AG04449 (cell line): ENCODE measurements at places on chromosomes 2 and 18.

- DNase-seq, result no peak
Measured at GRCh38 chr2:106012591-106013347, 181.3 kb downstream of the UXS1 start.

- no peak for DNase-seq
Measured at GRCh38 chr18:55863391-55863706, 275.4 kb upstream of the TCF4 start.

DNA sequence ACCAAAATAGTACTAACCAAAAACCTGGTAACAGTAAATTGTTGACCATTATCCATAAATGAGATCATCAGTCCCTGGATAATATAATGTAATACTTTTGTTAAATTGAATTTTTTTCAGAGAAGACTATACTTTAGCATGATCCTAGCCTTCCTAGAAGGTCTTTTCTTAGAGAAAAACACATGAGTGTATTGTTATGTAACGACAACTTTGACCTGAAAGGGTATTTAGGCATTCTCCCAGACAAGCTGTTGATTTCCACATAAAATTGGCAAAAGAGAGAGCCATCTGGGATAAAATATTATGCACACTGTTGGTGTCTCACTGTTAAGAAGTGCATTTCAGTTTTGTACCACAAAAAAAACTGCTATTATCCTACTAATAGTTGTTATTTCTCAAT is 120.0 kb upstream of the MAPRE2 start:
- DNase-seq, result no peak

DNA sequence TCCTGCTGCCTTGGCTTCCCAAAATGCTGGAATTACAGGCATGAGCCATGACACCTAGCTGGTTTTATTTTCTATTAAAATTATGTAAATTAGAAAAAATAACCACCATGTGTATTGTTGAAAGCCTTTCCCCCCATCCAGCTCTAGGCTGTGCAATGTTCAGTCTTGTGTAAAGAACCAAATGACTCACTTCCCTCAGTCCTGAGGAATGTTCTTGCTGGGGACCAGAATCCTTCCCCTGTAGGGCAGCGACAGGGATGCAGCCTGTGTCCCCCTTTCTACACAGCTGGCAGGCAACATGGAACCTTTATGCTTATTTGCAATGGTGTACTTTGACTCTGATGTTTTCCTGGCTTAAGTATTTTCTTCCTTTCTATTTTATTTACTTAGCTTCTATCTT is 29.4 kb downstream of the AOX1 start:
- no peak for DNase-seq

DNA sequence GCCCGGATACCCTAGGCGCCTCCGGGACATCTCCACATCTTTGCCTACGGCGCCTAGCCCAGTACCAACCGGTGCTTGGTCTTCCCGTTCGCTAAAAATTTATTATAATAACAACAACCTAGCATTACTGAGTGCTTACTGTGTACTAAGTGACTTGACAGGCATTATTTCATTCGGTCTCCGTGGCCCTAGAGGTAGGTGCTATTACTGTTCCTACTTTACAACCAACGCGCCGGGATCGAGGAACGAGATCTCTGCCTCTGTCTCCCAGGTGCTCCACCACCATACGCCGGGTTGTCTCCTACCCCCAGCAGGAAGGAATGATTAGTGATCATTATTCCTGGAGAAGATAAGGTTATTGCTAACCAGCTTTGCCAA is 657 bp upstream of the BIN1 start:
- DNase-seq, result no peak

GRCh38 chr18:12855916-12856315 is 28.1 kb downstream of the PTPN2 start:
- DNase-seq, result no peak

DNA sequence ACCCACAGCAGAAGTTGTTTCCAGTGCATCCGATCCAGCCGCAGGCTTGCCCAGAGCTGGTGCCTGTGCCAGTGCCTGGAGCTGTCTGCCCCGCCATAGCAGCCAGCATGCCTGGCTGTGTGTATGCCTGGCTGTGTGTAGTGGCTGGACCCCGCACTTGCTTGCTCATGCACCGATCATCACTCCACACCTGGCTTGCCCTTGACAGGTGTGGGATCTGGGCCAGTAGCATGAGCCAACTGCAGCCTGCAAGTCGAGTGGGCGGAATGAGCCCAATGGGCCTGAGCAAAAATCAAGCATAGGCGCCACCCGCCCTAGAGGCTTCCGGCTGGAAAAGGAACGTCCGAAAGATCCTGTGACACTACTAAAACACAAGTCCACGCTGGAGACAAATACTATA is 74.5 kb downstream of the EPB41L3 start:
- DNase-seq, result no peak

- no peak for DNase-seq
Measured at GRCh38 chr2:95262896-95263542, 11.2 kb upstream of the PROM2 start.

DNA sequence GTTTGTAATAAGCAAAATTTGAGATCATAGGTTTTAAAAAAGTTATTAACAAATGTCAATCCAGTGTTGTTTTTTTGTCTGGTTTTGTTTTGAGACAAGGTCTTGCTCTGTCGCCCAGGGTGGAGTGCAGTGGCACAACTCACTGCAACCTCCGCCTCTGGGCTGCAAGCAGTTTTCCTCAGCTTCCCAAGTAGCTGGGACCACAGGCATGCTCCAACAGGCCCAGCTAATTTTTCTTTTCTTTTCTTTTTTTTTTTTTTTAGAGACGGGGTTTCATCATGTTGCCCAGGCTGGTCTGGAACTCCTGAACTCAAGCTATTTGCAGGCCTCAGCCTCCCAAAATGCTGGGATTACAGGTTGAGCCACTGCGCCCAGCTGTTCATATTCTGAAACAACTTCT is 31.3 kb downstream of the GALNT3 start:
- DNase-seq, result no peak

DNA sequence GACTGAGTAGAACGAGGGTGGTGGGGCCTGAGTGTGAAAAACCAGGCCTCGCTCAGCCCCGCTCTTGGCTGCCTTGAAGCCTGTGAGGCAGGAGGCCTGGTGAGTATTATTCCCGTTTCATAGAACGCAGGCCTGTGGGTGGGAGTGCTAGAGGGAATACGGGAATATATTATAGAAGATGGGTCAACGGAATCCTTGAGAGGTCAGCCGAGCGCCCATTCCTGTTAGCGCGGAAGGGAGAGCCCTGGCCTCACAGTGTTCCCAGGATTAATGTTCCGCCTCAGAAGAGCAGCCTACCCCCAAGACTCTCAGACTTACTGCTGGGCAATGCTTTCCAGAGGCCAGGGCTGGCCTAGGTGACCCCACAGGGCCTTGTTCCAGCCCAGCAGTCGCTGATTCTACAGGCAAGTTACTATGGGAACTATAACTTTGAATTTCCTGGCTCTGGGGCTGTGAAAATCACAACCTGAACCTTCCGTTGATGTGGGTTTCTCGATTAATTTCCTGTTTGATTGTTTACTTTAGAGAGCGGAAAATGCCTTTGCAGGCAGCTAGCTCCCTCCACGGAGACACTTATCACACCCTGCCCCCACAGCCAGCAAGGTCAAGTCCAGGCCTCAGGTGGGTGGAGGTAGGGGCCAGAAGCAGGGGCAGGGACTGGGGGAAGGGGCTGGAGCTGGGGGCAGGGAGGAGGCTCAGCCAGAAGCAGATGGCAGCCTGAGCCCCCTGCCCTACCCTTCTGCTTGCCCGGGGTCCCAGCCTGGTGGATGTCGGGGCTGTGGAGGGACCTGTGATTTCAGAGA is 108.3 kb downstream of the SMAD7 start:
- DNase-seq, result no peak

DNA sequence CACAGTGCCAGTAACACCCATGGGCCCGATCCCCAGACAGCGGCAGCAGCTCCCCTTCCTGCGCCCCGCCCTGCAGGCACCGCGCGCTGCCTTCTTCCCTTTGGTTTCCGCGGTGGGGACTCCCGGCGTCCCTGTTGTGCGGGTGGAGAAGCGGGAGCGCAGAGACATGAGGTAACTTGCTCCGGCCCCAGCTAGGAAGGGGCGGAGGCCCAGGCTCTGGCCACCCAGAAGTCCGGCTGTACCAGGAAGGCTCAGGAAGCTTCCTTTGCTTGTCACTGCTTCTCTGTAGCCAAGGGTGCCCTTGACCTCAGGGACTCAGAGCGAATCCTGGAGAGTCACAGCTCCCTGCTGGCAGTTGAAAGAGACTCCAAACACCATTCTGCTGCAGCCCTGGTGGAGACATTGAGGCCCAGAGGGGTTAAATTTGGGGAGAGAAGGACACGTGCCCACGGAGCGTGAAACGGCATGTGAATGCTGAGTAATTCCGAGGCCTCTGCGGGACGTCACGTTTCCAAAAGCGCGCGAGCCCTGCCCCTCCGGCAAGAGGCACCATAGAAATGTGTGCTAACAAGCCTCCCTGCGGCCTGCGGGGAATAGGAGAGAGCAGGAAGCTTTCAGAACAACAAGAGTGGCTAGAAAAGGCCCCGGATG is 6.7 kb upstream of the ADCY3 start:
- DNase-seq, result no peak

DNA sequence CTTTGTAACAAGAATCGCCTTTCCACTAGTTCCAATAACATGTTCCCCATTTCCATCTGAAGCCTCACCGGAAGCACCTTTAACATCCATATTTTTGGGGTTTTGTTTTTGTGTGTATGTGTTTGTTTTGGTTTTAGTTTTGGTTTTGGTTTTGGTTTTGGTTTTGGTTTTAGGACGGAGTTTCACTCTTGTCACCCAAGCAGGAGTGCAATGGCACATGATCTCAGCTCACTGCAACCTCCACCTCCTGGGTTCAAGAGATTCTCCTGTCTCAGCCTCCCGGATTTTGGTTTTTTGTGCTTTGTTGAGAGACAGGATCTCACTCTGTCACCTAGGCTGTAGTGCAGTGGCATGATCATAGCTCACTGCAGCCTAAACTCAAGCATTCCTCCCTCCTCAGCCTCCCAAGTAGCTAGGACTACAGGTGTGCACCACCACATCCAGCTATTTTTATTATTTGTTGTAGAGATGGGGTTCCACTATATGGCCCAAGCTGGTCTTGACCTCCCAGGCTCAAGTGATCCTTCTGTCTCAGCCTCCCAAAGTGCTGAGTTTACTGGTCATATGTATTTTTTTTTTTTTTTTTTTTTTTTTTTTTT is 36.3 kb downstream of the TGOLN2 start:
- DNase-seq, result no peak

GRCh38 chr2:201038855-201039254 is 32.6 kb downstream of the HYCC2 start:
- no peak for DNase-seq

- DNase-seq, result no peak
Measured at GRCh38 chr18:159037-159652, 788 bp downstream of the USP14 start.

- DNase-seq, result no peak
Measured at GRCh38 chr18:36470896-36471295, 173.4 kb downstream of the FHOD3 start.

GRCh38 chr2:180376066-180376465 is 369.0 kb upstream of the CWC22 start:
- DNase-seq, result no peak

- no peak for DNase-seq
Measured at GRCh38 chr18:12064086-12064763, 29.4 kb upstream of the ANKRD62 start.

- no peak for DNase-seq
Measured at GRCh38 chr2:235405612-235406361, 88.1 kb upstream of the AGAP1 start.

DNA sequence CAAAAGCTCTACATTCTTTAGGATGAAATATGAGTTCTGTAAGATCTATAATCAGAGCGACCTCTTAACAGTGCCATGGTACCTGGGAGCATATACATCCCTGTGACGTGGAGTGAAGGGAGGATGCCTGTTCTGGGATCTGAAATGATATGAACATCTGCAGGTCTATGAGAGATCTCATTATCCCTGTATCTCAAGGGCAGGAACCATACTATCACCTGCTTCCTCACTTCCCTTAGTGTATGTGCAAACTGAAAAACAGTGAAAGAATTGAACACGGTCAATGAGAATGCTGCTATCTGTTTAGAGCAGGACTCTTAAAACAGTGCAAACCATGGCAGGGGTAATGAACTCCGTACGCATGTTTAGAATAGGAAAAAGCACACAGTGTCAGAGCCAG is 364.0 kb downstream of the LPIN1 start:
- no peak for DNase-seq

DNA sequence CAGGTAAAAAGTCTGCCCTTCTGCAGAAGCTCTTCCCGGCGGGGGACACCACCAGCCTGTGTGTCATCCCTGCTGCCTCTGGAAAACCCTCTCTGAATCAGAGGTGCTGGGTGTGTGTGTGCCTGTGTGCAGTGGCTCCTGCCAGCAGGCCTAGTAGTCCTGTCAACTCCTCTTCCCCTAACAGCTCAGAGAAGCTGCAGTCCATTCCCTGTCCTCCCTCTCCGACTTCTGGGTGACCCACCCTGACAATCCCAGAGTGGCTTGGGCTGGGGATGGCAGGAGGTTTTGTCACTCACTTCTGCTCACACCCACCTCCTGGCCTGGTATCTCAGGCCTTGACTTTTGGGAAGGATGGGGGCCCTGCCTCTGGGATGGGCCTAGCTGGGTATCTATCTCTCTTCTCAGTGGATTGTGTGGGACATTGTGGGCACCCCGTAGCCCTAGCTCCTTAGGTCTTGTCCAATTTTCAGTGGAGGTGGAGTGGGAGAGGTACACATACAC is 2.3 kb downstream of the WNT10A start:
- DNase-seq, result no peak

DNA sequence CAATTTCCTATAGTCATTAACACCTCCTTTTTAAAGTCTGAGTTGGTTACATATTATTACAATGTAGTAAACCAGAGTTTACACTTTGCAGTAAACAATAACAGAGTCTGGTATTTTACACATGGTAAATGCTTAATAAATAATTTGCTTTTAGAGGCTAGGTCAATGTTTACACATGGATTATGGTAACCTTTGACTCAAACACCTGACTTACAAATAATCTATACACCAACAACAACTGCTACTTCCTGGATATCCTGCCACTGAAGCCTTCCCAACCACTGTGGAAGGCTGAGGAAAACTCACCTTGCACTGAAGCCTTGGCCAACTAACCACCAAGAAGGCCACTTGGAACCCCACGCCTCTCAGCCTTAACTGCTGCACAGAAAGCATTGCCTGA is 5.4 kb downstream of the ALS2 start:
- DNase-seq, result no peak

DNA sequence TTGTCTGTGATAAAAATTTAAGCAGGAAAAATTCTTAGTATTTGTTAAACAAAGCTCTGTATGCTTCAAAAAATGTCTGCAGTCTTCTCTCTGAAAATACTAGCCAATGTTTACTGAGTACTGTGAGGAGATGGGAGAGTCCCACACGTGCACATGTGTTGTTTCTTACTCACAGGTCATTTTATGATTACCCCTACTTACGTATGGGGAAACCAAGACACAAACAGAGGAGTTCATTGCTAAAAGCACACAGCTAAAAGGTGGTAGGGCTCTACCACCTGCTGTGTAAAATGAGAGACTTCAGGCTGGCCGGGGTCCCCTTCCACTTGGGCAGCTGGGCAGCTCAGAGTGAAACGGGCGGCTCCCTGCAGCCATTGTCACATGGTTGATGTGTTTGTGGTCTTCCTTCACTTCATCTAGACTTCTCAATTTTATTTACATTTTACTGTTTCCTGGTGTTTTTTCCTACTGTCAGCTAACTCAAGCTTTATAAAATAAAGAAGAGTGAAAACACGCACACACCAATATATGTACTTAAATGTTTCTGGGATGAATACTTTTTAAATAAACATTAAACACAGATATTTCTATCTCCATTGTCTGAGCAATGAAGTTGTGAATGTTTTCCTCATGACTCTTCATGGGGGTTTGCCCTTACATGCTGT is 71.2 kb downstream of the MBP start:
- no peak for DNase-seq
